ENCODE measurements at places on chromosomes 2 and 18. TPM values are rescaled to one million over a fixed set of nuclear protein-coding genes. Genes with fewer than 3 reads are reported as not detected.

Gene TUBA4B
- total RNA-seq = not detected

Gene IL18RAP
- total RNA-seq = 2.4 TPM

Gene TSN
- 63.5 TPM for total RNA-seq

Gene FAM161A
- 13.3 TPM for total RNA-seq

Gene NT5DC4
- 2.8 TPM for total RNA-seq

Gene L3MBTL4
- 50.9 TPM for total RNA-seq

Gene DYSF
- total RNA-seq = 8.9 TPM

Gene CFC1
- 2.0 TPM for total RNA-seq

Gene DPP4
- total RNA-seq = 1.7 TPM

Gene SCN3A
- total RNA-seq = 6.9 TPM

Gene IL36G
- total RNA-seq = not detected

DNA sequence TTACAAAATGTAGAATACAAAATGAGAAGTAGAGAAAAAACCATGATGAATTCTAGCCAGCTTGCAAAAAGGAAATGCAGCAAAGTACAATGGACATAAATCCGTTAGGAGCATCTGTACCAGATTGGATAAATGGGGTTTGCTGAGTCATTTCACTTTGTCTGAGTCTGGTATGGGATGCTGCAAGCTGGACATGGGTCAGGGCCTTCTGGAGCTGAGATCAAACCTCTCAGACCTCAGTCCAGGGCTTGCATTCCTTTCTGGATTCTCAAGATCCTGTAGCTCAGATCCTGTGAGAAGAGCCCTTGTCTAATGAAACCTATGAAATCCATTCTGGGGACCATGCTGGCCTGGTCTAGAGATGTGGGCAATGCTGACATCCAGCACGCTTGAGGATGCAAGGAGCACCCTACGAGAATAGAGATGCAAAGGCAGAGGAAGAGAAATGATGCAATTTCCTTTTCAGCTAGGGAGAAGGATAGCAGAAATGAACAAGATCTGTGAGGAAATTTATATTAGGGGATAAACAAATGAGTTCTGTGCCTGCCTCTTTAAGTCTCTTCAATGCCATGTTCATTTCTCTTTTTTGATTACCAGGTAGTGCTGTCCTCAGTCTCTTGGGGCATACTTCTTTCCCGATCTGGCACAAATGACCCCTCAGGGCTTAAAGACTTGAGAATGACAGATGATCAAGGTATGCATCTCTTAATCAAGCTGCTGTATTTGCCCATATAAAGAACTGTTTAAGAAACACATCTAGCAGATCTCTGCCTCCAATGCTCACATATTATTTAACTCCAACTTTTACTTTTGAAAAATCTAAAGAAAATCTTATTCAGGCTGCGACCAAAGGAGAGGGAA, 230.4 kb downstream of the MEIS1 start:
- H3K4me3 ChIP-seq = no peak overlapping the region
- H3K4me1 ChIP-seq = no peaks in the 10 kb centered on the region
- H3K27ac ChIP-seq = no peak overlapping the region
- H3K27me3 ChIP-seq = no peaks in the 10 kb centered on the region
- no peak for DNase-seq

GRCh38 chr18:54786206-54786605, 42.1 kb upstream of the RAB27B start:
- no peak for DNase-seq
- no peaks in the 10 kb centered on the region for H3K27me3 ChIP-seq
- H3K4me3 ChIP-seq = no peak overlapping the region
- H3K27ac ChIP-seq = no peak overlapping the region

DNA sequence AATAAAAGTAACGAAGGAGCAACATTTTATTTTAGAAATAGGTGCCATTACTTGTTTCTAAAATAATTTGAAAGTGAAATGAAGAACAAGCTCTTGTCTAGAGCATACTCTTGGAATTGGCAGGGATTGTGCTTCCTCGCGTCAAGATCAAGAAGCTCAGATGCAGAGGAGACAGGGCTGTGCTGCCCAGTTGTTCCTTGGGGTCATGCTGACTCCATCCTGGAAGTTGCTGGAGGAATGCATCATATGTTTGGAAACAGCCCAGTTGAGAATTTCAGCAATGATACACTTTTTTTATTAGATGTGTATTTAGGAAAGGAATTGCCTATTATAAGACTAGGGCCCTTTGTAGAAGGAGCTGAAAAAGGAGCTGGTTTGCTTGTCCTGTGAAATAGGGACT, 17.2 kb downstream of the LTBP1 start:
- H3K36me3 ChIP-seq = no peaks in the 10 kb centered on the region
- no peak overlapping the region for H3K27ac ChIP-seq
- no peaks in the 10 kb centered on the region for H3K4me1 ChIP-seq
- DNase-seq = no peak

DNA sequence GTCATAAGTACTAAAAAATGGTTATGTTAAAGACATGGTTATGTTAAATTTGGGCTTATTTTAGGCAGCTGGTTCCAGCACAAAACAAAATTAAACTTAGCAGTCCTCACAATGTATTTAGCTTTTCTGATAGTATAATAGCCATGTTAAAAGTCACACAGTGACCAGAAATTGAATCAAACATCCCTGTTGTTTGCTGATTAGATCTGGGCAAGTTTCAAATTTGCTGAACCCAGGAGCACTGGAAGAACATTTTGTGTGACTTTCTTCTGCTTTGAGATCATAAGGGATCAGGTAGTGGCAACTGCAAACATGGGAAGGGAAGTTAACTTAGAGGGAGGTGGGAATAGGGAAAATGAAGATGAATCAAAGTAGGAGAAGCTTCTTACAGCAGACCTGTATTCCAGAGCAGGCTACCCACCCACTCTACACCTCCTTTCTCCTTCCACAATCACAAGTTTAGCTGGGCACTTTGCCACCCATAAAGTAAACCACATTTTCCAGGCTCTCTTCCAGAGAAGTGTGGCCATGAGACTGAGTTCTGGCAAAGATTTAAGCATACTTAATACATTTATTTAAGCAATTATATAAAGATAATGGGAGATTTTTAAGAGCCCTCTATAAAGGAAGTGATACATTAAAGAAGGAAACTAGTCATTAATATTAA, 616.1 kb upstream of the LRATD1 start:
- H3K27ac ChIP-seq = no peak overlapping the region
- peak; percentile 29 for DNase-seq
- no peaks in the 10 kb centered on the region for H3K36me3 ChIP-seq

DNA sequence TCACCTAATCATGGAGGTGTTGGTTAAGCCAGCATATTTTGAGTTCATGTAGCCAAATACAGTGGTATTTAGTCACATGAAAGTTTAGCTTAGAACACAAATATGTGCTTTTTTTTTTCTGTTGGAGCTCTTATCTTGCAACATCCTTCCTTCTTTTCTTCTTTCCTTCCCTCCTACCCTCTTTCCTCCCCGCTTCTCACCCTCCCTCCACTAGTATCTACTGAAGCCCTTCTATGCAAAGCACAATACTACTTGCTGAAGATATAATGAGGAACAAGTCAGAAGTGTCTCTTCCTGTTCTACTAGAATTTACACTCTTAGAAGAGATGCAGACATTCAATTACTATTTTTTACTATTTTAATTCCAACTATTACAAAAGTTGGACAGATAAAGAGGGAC, 105.0 kb upstream of the ITGA4 start:
- DNase-seq = no peak
- H3K27me3 ChIP-seq = no peaks in the 10 kb centered on the region
- no peak overlapping the region for H3K4me3 ChIP-seq
- no peak overlapping the region for H3K27ac ChIP-seq

- H3K27me3 ChIP-seq = no peaks in the 10 kb centered on the region
- no peaks in the 10 kb centered on the region for H3K4me1 ChIP-seq
- no peak overlapping the region for H3K27ac ChIP-seq
- no peak overlapping the region for H3K4me3 ChIP-seq
Measured at GRCh38 chr2:71608034-71608433, 154.7 kb downstream of the DYSF start.

- no peaks in the 10 kb centered on the region for H3K36me3 ChIP-seq
- no peak overlapping the region for H3K27ac ChIP-seq
- H3K4me3 ChIP-seq = no peak overlapping the region
- no peaks in the 10 kb centered on the region for H3K4me1 ChIP-seq
- no peaks in the 10 kb centered on the region for H3K27me3 ChIP-seq
Measured at GRCh38 chr2:68653034-68653433, 9.7 kb downstream of the PROKR1 start.

GRCh38 chr18:79983793-79984192, 4.6 kb downstream of the TXNL4A start:
- no peak overlapping the region for H3K4me3 ChIP-seq
- no peak for DNase-seq
- no peaks in the 10 kb centered on the region for H3K27me3 ChIP-seq
- peaks cover 3% of the 10 kb centered on the region for H3K4me1 ChIP-seq

DNA sequence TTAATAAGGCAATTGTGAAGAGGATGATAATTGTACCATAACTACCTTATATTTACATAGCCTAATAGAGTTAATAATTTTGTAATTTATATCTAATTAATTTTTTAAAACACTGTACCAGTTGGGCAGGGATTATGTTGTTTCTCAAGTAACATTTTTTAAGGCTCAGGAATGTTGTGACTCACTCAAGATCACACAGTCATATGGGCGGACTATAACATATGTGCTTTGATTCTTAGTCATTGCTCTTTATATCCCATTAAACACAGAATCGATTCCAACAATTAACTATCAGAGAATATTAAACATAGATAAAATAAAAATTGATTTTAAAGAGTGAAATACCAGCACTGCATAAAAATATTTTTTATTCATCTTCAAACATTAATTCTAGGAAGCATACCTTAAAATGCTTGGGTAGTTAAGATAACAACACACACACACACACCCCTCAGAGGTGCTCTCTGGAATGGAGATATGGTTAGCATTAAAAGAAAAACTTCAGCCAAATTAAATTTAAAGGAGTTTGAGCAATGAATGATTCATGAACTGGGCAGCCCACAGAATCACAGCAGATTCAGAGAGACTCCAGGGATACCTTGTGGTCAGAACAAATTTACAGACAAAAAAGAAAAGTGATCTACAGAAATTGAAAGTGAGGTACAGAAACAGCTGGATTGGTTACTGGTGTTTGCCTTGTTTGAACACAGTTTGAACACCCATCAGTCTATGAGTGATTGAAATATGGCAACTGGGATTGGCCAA, 869.4 kb upstream of the ID2 start:
- H3K4me1 ChIP-seq = no peaks in the 10 kb centered on the region
- no peak for DNase-seq
- no peak overlapping the region for H3K4me3 ChIP-seq
- H3K27me3 ChIP-seq = no peaks in the 10 kb centered on the region

DNA sequence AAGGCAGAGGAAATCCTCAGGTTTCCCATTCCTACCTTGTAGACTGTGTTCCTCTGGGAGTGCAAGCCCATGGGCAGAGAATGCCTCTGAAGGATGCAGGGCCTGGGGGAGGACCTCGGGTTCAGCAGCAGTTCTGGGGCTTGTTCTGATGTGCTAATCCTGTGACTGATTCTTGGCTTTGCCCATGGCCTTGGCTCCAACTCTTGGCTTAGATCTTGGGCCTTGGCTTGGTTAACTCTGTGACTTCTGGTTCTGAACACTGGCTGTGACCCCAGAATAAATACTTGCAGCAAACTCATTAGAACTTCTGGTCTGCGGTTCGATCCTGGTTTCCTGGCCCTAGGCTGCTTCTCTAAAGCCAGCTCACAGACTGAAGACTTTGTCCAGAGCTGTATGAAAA, 366.9 kb upstream of the ZEB2 start:
- H3K27me3 ChIP-seq = no peaks in the 10 kb centered on the region
- no peaks in the 10 kb centered on the region for H3K36me3 ChIP-seq

GRCh38 chr2:162072181-162072702, 1.8 kb downstream of the DPP4 start:
- H3K27ac ChIP-seq = no peak overlapping the region
- H3K27me3 ChIP-seq = no peaks in the 10 kb centered on the region
- no peak overlapping the region for H3K4me3 ChIP-seq
- H3K4me1 ChIP-seq = peaks cover 9% of the 10 kb centered on the region

DNA sequence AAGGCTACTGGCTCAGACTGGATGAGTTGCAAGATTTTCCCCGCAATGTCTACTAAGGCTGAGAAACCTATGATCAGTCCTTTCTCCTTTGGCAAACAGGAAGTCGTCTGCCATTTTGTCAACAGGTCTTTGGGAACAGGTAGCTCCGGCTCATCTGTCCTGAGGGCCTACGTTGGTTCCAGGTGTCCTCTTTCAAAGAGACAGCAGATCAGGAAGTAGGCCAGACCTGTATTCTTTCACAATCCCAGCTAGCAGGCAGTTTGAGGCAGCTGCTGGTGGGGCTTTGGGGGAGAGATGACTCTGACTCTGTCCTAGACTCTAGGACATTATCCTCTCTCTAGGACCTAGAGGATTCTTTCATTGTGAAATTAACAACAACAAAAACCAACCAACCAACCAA, 98.6 kb downstream of the ACTR2 start:
- H3K27ac ChIP-seq = no peak overlapping the region
- no peak for DNase-seq
- H3K36me3 ChIP-seq = no peaks in the 10 kb centered on the region
- no peaks in the 10 kb centered on the region for H3K27me3 ChIP-seq
- no peak overlapping the region for H3K4me3 ChIP-seq
- no peaks in the 10 kb centered on the region for H3K4me1 ChIP-seq

- H3K36me3 ChIP-seq = no peaks in the 10 kb centered on the region
- H3K27ac ChIP-seq = no peak overlapping the region
- no peaks in the 10 kb centered on the region for H3K27me3 ChIP-seq
- DNase-seq = no peak
Measured at GRCh38 chr2:176830362-176830761, 382.2 kb upstream of the HNRNPA3 start.

GRCh38 chr2:71832388-71832787, 315.3 kb downstream of the CYP26B1 start:
- no peaks in the 10 kb centered on the region for H3K27me3 ChIP-seq
- DNase-seq = no peak
- no peak overlapping the region for H3K27ac ChIP-seq
- H3K4me3 ChIP-seq = no peak overlapping the region
- no peaks in the 10 kb centered on the region for H3K36me3 ChIP-seq

GRCh38 chr2:170245312-170245711, 67.4 kb downstream of the MYO3B start:
- H3K4me3 ChIP-seq = no peak overlapping the region
- H3K27ac ChIP-seq = no peak overlapping the region
- no peaks in the 10 kb centered on the region for H3K27me3 ChIP-seq
- peaks cover 3% of the 10 kb centered on the region for H3K4me1 ChIP-seq
- no peaks in the 10 kb centered on the region for H3K36me3 ChIP-seq
- DNase-seq = no peak

DNA sequence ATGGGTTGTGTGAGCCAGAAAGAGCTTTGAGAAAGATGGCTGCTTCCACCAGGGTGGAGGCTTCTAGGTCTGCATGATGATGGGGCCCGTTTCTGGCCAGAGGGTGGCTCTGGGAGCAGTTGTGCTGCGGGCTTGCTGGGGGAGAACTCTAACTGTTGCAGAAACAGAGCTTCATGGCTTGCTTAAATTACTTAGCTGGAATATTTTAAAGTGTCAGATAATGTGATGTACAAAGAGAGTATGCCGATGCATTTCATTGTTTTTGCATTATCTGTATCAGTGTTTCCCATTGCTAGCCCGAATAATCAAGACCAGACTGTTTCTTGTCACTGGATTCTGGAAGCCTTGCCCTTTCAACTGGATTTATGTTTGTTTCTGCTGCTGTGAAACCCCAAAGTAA, 6.3 kb upstream of the DRC1 start:
- peaks cover 7% of the 10 kb centered on the region for H3K4me1 ChIP-seq
- no peak overlapping the region for H3K27ac ChIP-seq
- H3K27me3 ChIP-seq = no peaks in the 10 kb centered on the region
- H3K4me3 ChIP-seq = no peak overlapping the region

GRCh38 chr2:239051891-239052445, 204.1 kb downstream of the TWIST2 start:
- H3K27me3 ChIP-seq = no peaks in the 10 kb centered on the region
- H3K4me1 ChIP-seq = no peaks in the 10 kb centered on the region
- DNase-seq = no peak
- no peaks in the 10 kb centered on the region for H3K36me3 ChIP-seq

All from testis (tissue), 5 donors.